Nucleus accumbens (tissue), 56 donors: ENCODE measurements at places on chromosomes 7 and 10.

DNA sequence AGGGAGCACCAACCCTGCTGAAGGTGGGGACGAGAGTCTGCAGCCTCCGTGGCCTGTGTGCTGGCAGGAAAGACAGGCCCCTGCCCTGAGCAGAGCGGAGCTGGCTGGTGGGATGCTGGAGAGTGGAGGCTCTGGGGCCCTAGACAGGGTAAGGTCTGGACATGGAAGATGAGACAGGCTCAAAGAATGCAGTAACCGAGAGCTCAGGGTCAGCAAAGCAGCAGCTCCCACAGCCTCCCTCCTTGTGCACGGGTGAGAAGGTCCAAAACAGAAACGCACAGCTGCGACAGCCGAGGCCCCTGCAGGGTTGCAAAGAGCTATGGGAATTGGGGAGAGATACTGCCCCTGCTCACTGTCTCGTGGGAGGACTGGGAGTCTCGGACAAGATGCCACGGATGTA is 80.5 kb downstream of the TNS3 start:
- DNase-seq, result no peak

DNA sequence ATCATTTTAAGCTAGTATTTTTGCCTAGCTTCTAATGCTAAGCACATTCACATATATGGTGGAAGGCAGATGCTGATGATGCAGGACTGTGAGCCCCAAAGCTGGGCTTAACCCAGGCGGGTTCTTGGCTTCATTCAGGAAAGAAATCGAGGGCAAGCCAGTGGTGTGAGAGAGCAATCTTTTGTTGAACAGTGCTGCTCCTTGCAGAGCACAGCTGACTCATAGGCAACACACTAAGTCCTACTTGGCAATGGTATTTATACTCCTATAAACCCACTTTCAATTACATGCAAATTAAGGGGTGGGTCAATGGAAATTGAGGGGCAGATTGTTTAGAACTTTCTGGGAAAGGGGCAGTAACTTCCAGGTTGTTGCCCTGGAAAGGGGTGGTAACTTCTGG is 42.0 kb upstream of the CELF2 start:
- DNase-seq, result no peak

DNA sequence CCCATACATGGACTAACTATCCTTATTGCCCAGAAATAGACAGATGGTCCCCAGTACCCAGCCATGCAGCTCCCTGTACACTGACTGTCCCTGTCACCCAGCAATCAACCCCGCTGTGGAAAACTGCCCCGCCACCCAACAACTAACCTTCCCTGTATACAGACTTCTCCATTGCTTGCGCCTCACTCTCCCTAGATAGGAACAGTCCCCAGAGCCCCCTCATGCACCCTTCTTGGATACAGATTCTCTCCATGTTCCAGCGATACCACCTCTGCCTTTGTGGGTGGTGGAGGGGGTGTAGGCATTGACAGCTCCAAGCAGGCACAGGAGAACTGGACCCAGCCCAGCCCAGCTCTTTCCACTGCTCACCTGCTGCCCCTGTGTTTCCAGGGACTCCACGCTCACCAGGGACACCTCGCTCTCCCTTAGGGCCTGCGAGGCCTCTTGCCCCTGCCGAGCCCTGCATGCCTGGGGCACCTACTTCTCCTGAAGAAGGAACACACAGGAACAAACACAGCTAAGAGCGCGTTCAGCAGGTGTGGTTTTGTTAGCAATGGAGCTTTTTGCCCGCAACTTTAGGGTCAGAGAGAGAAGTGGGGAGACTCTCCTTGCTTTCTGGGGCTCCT is 7.2 kb downstream of the SFTPD start:
- DNase-seq, result no peak

- DNase-seq, result no peak
These were observed 258.2 kb downstream of the MAD1L1 start for GRCh38 chr7:1974290-1975101.

- DNase-seq, result no peak
These were observed 71.2 kb upstream of the EFCAB10 start for GRCh38 chr7:105652359-105652993.

- DNase-seq, result no peak
These were observed 5.2 kb upstream of the APBB1IP start for GRCh38 chr10:26432938-26433337.

GRCh38 chr7:21996641-21997040 is 50.9 kb upstream of the CDCA7L start:
- no peak for DNase-seq

DNA sequence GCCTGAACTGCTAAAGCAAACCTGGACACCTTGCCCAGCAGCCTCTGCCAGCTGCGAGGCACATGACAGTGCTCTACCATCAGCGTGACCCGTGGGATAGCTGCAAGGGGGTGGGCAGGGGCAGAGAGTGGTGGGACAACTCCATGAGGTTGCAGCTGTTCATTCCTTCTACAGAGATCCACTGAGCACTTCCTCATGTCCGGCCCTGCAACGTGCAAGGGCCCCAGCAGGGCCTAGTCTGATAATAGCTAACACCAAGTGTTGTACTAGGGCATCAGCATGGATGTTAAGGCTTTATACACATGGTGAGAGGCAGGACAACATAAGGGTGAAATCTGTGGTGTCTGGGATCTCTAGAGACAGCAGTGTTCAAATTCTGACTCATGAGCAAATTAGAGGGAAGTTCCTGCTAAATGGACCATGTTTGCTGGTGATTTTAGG is 14.3 kb downstream of the NOD1 start:
- DNase-seq, result no peak
